ENCODE measurements at places on chromosomes 1 and 21.
A peak's percentile ranks its signal among the peaks of the same experiment; 100 is the strongest.

DNA sequence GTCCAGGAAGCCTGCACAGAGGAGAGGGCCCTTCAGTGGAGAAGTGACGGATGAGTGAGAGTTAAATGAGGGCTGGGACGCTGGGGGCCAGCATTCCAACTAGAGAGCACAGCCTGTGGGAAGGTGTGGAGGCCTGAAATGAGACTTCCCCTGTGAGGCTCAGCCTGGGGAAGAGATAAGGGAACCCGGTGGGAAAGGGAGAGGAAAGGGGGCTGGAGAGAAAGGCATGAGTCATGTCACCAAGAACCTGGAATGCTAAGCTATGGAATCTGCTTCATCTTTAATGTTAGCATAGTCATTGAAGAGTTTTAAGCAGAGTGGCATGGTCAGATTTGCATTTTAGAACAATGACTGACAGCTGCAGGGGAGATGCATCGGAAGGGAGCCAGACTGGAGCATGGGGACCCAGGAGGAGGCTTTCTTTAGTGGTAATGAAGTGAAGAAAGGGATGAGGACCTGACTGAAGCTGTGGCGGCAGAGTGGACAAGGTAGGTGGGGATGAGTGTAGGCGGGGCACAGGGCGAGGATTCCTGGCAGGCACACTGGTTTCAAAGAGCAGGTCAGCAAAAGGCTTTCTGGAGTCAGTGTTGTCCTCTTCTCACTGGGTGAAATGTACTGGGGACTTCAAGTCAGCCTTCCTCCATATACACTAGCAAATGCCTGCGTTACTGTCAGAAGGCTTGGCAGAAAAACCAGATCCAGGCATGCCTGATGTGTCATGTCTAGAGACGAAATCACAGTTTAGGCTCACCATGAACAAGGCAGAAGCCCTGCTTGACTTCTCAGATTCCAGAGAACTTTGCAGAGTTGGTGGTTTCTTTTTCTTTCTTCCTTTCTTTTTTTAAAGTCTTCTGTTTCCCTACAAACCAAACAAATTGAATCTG, 8.0 kb downstream of the RGL1 start:
- DNase-seq = no peak

- peak; percentile 39 for DNase-seq
Measured at GRCh38 chr1:237562242-237562823, 328.4 kb downstream of the ZP4 start.

- no peak for DNase-seq
Measured at GRCh38 chr21:14550135-14550534, 4.0 kb upstream of the SAMSN1 start.

GRCh38 chr1:60864722-60865121, 217.6 kb upstream of the NFIA start:
- no peak for DNase-seq

- no peak for DNase-seq
Measured at GRCh38 chr21:39003982-39004633, 179.1 kb downstream of the PSMG1 start.

- no peak for DNase-seq
Measured at GRCh38 chr21:42496839-42497202, 797 bp upstream of the RSPH1 start.

- peak; percentile 39 for DNase-seq
Measured at GRCh38 chr1:234114648-234115307, 210.3 kb downstream of the SLC35F3 start.

DNA sequence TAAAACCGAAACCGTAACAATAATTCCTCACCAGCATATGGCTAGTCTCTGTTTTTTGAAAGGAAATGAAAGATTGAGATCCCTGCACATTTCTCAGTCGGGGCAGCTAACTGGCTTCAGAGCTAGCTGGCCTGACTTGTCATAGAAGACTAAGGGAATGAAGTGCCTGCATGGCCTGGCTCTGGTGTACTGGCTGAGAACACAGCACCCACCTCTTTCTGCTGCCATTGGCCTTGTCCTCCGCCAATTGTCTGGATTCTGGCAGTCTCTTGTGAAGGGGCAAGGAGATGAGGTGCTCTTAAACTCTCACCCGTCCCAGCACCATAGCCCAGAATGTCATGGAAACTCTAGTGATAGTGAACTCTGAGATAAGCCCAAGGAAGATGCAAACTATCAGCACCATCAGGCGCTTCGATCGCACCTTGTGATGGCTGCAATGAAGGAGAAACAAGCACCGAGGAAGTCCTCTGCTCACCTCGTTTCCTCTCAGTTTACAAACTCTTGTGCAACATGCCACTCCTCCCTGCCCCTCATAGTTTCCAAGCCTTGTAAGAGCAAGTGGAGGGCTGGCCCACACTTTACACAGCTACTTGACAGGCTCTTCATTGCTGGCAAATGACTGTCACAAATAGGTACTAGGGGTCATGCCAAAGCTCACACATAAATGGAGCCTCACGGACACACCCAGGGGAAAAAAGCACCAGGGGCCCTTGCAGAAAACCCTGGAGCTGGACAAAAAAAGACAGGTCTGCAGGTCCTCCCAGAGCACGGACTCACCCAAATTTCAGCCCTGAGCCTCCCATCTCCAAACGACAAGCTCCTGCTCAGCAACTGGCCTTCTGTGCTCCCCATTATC, 16.4 kb downstream of the INPP5B start:
- DNase-seq = no peak

DNA sequence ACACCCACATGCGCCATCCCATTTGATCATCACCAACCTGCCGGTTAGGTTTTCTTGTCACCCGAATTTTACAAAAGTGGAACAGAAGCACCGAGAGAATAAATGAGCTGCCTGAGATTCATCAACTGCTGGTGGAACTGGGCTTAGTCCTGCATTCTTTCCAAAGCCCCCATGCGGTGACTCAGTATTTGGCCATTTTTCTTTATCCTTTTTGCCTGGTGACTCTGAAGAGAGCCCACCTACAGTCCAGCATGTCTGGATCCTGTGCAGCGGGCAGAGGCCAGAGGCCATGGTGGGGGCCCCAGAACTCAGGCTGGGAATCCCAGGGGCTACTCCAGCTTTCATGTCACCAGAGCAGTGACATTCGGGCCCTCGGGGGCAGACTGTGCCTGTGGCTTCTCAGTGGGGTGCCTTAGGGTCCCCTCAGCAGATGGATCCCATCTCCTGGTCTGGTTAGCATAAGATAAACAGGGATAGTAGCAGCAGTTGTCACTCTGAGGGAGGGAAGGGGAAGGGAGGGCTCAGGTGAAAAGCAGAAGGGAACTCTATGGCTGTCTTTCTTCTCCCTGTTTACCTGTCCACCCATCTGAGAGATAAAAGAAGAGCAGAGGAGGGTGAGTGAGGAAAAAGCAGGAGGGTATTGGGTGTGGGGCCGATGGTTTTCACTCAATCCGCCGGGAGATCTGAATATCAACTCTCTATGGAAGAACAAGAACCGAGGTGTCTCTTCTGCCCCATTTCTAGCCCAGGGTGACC, 63.2 kb downstream of the KIF26B start:
- no peak for DNase-seq

GRCh38 chr1:20708057-20708456, 9.8 kb downstream of the KIF17 start:
- no peak for DNase-seq

- DNase-seq = no peak
Measured at GRCh38 chr1:231216498-231216897, 24.5 kb upstream of the GNPAT start.

DNA sequence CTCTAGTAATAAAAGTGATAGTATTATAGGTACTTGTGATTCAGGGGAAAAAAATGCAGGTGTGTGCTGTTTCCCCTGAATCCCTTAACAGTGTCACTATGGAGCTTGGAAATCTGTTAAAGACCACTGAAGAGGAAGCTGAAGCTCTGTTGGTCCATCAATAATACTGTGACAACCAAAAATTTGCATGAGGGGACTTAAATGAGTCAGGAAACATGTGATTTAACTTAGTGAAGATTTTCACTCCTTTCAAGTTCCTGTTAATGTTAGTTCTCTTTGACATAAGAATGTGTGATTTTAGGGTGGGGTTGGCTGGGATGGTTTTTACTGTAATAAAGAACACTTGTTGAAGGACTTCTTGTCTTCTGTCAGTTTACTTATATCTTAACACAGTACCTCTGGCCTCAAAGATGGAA, 32.0 kb downstream of the VANGL2 start:
- DNase-seq = no peak

DNA sequence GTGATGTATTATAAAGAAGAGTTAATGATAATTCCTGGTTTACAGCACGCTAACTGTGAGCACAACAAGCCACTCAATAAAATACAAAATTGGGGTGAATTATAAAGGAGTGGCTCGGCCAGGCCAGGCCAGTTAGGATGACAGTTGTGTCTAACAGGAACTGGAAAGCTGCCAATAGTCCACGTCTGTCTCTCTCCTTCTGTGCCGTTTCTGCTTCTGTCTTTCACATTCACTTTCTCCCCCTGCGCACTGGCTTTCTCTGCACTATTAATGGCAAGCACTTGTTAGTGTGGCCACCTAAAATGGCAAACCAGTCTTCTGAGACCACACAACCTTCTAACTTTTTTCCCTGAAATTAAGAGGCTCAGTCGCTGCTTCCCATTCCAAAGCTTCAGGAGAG, 394.3 kb downstream of the NTNG1 start:
- DNase-seq = no peak

DNA sequence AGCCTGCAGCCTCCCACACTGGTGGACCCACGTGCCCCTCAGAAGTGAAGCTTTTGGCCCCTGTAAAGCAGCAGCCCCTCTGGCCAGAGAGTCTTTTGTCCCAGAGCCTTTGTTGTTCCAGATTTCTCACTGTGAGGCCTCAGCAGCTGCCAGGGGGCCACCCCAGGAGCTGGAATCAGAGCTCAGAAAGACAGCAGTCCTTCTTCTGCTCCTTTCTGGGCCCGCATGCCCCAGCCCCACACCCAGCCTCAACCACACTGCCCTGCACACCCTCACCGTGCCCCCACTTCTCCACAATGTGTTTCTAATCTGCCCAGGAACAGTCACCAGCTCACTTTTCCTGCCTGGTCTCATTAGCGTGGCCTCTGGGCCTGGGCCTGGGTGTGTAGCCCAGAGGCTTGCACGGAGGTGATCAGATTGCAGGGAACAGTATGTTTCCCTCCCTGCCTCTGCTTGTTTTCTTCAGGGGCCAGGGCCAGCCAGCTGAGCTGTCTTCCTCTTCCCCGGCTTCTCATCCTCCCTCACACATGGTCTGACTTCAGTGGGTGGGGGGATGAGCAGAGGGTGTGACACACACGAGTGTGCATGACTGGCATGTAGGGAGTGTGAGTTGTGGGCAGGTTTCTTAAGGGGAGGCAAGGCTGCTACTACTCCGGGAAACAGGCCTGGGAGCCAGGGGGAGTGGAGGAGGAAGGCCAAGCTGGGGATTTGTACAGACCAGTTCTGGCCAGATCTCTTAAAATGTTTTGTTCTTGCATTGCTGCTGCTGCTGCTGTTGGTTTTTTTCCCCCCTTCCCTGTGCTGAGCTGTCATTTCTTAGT, 82.5 kb upstream of the ZNF648 start:
- peak; percentile 74 for DNase-seq

DNA sequence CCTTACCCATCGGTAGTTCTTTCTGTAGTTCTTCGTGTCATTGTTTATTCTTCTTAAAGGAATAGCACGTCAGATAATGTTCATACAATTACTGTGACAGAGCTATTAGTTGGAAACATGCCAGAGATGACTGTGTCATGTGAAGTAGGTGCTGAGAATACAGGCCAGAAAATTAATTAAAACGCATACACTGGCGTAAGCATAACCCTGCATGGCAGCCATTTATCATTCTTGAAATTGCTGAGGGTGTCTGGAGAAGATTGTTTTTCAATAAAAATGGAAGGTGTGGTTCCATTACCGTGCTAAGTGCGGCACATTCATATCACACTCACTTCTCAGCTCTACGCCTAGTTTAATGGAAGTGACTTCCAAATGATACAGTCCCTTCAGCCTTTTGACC, 7.8 kb downstream of the ETS2 start:
- no peak for DNase-seq

GRCh38 chr1:70509996-70510876, 99.2 kb downstream of the CTH start:
- DNase-seq = peak; percentile 36

- DNase-seq = no peak
Measured at GRCh38 chr1:68010090-68010489, 40.3 kb downstream of the DIRAS3 start.

GRCh38 chr1:59163268-59164092, 133.4 kb upstream of the FGGY start:
- no peak for DNase-seq

DNA sequence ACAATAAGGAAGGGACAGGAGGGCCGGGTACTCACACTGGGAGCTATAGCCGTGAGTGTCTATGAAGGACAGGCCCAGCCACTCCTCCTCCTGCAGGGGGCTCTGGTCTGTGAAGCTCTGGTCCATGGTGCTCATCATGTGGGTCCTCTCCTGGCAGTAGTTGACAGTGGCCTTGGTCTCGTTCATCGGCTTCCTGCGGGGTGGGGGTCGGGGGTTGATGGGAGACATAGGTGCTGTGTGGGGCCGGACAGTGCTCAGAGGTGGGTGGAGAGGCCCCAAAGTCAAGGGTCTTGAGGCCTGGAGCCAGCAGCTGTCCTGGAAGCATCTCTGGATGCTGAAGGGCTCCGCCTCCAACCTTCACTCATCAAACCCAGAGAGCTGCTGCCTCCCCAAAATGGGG, 260.4 kb downstream of the PTPRU start:
- no peak for DNase-seq

- DNase-seq = no peak
Measured at GRCh38 chr1:26043765-26044164, 2.2 kb downstream of the SLC30A2 start.

GRCh38 chr21:24220446-24220845, 1386.8 kb downstream of the MRPL39 start:
- DNase-seq = no peak

DNA sequence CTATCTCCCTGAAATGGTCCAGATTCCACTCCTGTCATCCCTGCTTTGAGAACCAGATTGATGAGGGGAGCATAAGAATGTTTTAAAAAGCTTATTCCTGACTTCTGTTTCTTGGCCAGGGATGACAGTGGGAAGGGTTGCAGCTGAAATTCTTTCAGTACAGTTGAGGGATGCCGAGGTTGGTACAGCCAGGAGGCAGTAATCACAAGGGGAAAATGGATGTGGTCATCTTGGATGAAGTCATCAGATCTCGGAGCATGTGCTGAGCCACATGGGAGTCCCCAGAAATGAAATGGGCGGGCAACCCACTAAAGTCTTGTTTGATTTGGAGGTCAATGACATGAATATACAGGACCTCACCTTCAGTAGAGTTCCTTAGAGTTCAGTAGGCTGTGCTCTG, 18.7 kb upstream of the PLA2G2E start:
- DNase-seq = no peak

DNA sequence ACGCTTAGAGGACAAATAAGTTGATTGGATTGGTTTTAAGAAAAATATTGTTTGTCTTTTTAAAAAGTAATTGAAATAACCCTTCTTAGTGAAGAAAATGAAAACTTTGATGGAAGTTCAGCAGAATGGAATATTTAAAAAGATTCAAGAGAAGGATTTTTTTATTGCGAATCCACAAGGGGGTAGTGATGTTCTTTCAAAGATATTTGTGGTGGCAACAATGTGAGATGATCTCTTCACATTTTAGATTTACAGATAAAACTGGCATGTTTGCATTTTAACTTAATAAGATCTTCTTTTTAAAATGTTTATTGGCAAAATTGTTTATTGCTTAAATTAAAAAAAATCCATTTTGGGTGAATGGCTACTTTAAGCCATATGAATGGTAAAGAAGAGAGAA, 8.9 kb downstream of the CAMTA1 start:
- no peak for DNase-seq

- DNase-seq = no peak
Measured at GRCh38 chr1:231636157-231636556, 9.6 kb downstream of the DISC1 start.

Data from left renal pelvis (tissue), 4 donors.